Neuronal stem cell (in vitro differentiated cells): ENCODE measurements at places on chromosomes 5 and 9.

DNA sequence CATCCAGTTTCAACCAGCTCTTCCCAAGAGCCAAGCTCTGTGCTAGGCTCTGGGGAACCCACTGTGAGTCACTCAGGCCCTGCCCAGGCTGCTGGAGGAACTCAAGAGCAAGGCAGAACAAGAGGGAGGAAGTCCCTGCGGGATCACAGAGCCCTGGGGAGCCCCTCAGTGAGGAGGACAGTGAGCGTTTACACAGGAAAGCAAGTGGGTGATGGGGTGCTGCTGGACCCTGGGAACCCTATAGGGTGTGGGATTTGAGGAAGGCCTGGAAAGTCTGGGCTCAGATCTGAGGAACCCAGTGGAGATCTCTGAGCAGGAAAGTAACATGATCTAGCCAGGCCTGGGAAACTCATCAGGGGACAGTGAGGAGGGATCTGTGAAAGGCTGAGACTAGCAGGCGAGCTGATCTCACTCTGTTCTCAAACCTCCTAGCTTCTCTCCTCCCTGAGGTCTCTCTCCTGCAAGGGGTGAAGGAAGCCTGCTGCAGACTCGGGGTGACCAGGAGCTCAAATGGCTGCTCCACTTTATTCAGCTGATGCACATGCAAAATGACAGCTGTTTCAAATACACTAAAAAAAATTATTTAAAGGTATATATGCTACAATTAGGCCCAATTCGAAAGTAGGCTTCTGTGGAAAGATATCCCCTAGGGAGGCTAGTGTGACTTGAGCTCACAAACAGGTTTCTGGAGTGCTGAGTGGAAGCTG lies 70.0 kb downstream of the SHB start:
- H3K36me3 ChIP-seq = no peaks in the 10 kb centered on the region
- H3K4me3 ChIP-seq = no peak overlapping the region
- DNase-seq = no peak

GRCh38 chr5:147658293-147658932 lies 124.1 kb downstream of the JAKMIP2 start:
- H3K27me3 ChIP-seq = no peaks in the 10 kb centered on the region
- peaks cover 44% of the 10 kb centered on the region for H3K36me3 ChIP-seq
- H3K4me3 ChIP-seq = no peak overlapping the region
- no peak overlapping the region for H3K27ac ChIP-seq
- no peak for DNase-seq

- no peak for DNase-seq
- no peak overlapping the region for H3K4me3 ChIP-seq
- H3K27ac ChIP-seq = no peak overlapping the region
- no peaks in the 10 kb centered on the region for H3K4me1 ChIP-seq
- no peaks in the 10 kb centered on the region for H3K27me3 ChIP-seq
Measured at GRCh38 chr5:54264574-54264973, 45.8 kb downstream of the ARL15 start.

GRCh38 chr9:12230708-12231107 lies 462.5 kb upstream of the TYRP1 start:
- no peak overlapping the region for H3K4me3 ChIP-seq
- H3K27me3 ChIP-seq = no peaks in the 10 kb centered on the region
- H3K4me1 ChIP-seq = no peaks in the 10 kb centered on the region
- DNase-seq = no peak

DNA sequence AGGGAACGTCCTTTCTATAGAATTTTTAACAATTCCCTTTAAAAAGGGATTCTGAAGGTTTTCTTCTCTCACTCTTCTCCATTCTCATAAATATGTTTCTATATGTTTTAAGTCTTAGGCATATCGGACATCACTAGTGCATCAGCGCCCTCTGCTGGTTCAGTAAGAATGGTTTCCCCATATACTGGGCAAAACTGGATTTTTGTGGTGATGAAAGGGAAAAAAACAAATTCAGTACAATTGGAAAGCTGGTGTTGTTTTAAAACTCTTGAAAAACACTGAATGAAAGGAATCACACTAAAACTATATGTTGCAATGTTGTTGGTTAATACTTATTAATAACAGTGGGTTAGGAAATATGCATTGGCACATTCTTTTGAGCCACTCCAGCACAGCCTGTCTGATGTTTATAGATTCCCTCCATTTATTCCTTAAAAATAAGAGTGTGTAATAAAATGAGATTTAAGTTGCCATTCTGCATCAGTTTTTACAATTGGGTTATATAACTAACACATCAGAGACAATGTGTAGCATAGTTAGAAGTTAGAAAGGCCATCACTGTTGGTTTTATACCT lies 15.8 kb downstream of the CWC27 start:
- no peak overlapping the region for H3K27ac ChIP-seq
- no peaks in the 10 kb centered on the region for H3K4me1 ChIP-seq
- H3K36me3 ChIP-seq = peaks cover 2% of the 10 kb centered on the region
- H3K4me3 ChIP-seq = no peak overlapping the region
- peak; percentile 75 for DNase-seq
